ENCODE measurements at places on chromosomes 5 and 9.

DNA sequence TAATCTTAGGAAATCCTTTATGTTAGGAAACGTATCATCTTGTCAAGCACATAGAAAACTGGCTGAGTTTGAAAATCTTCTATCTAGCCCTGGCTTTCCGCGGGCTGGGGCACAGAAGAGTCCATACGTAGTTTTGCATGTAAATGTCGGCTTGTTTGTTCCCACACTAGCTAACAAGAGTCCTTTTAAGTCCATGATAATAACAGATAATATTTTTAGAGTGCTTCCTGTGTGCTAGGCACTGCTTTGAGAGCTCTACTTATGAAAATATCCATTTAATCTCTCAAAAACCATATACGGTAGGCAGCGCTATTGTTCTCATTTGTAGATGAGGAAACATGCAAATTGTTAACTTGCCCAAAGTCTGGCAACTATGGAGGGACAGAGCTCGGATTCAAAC is 40.5 kb downstream of the FYB1 start:
- H3K4me1 ChIP-seq: no peaks in the 10 kb centered on the region
- DNase-seq: no peak
- H3K27ac ChIP-seq: no peak overlapping the region
- no peak overlapping the region for H3K4me3 ChIP-seq
- no peaks in the 10 kb centered on the region for H3K36me3 ChIP-seq
- H3K27me3 ChIP-seq: no peaks in the 10 kb centered on the region

GRCh38 chr5:15566789-15567188 is 66.8 kb downstream of the FBXL7 start:
- no peaks in the 10 kb centered on the region for H3K36me3 ChIP-seq
- H3K4me1 ChIP-seq: peaks cover 26% of the 10 kb centered on the region
- H3K27ac ChIP-seq: no peak overlapping the region
- no peak overlapping the region for H3K4me3 ChIP-seq
- no peak for DNase-seq

DNA sequence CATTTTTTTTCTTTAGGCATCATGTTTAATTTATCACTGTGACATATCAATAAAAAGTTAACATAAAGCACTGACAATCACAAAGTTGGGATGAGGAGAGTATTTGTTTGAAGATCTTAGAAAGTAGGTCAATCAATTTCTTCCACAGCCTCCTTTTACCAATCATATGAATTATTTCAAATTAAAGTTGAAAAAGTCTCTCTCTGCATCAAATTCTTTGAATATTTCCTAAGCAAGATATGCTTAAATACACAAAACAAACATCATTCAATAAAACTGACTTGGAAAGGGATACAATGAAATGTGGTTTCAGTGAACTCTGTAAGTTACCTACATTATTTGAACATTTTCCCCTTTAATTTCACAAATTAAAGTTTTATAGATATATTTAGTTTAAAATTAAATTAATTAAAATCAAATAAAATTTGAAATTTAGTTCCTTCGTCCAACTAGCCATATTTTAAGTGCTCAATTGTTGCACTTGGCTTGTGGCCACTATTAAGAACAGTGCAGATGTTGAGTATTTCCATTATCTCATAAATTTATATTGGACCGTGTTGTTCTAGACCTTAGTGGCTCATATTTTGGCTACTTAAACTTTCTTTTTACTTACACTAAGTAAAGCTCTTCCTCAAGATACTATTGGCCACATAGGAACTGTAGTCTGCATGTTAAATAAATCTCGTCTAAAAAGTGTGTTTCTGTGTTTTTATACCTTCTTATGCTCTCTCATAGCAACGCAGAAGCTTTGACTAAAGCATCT is 949.7 kb upstream of the NUDT12 start:
- H3K4me3 ChIP-seq: no peak overlapping the region
- no peak overlapping the region for H3K27ac ChIP-seq
- no peak for DNase-seq
- H3K36me3 ChIP-seq: no peaks in the 10 kb centered on the region

- H3K27ac ChIP-seq: no peak overlapping the region
- no peaks in the 10 kb centered on the region for H3K27me3 ChIP-seq
- DNase-seq: no peak
- H3K4me3 ChIP-seq: no peak overlapping the region
- no peaks in the 10 kb centered on the region for H3K36me3 ChIP-seq
These were observed 43.5 kb downstream of the PRLR start for GRCh38 chr5:35186749-35187148.

DNA sequence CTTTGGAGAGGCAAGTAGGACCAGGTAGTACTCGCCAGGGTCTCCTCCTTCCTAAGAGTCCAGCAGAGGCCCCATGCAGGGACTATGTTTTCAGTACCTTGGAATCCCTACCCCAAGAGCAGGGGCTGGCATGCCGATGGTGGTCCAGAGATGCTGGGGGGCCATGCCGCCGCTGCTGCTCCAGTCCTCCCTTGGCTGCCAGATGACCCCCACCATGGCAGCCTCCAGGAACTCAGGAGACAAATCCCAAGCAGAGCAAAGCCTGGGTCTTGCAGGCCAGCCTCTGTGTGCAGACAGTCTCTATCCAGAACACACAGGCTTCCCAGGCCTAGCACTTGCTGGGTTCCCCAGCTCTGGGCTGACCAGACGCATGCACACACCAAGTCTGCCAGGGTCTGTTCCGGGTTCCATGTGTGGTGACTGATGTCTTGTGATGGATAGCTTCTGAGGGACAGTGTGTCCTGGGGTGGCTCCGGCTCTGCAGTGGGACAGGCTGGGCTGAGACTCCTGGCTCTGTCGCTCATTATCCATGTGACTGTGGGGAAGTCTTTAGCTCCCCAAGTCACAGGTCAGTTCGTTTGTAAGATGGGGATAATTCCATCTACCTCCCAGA is 127.3 kb downstream of the CRB2 start:
- H3K36me3 ChIP-seq: no peaks in the 10 kb centered on the region
- H3K27me3 ChIP-seq: no peaks in the 10 kb centered on the region
- no peak overlapping the region for H3K4me3 ChIP-seq

Data from thoracic aorta (tissue), 2 donors.